ENCODE measurements at places on chromosomes 16 and 17. TPM values are rescaled to one million over a fixed set of nuclear protein-coding genes. Genes with fewer than 3 reads are reported as not detected.

Gene IL21R
- 0.28 TPM for total RNA-seq

Gene SLC5A2
- not detected for total RNA-seq

Gene TCAP
- 0.14 TPM for total RNA-seq

Gene PRKCB
- total RNA-seq, result not detected

Gene SKA2
- total RNA-seq, result 62.7 TPM

Gene NSMCE1
- 69.4 TPM for total RNA-seq

Gene RNF222
- total RNA-seq, result 1.4 TPM

Gene MFSD11
- 15.1 TPM for total RNA-seq

Gene FAM20A
- total RNA-seq, result not detected

Gene ABCA10
- 0.42 TPM for total RNA-seq

Gene SOX9
- 11.1 TPM for total RNA-seq

Gene ST6GALNAC1
- 9.9 TPM for total RNA-seq

Gene EXOSC6
- 25.2 TPM for total RNA-seq

Gene WNT3
- total RNA-seq, result 1.1 TPM

Gene EPN2
- 24.1 TPM for total RNA-seq

Gene TNFRSF17
- total RNA-seq, result not detected

Gene TUBB3
- total RNA-seq, result 159 TPM

Gene SYT17
- total RNA-seq, result 3.0 TPM

Gene HCRT
- not detected for total RNA-seq

Gene JPH3
- not detected for total RNA-seq

Gene SOX8
- total RNA-seq, result not detected

Gene CDRT15L2
- not detected for total RNA-seq

Gene CCDC78
- total RNA-seq, result 3.4 TPM

Gene FASN
- total RNA-seq, result 632 TPM

Gene PDILT
- not detected for total RNA-seq

Gene CCDC200
- not detected for total RNA-seq

Gene AGRP
- total RNA-seq, result not detected

Gene RAB37
- 0.05 TPM for total RNA-seq

Gene SLFN14
- not detected for total RNA-seq

Gene MYO1D
- 34.2 TPM for total RNA-seq

Gene CSH2
- not detected for total RNA-seq

Gene KRTAP2-3
- 0.21 TPM for total RNA-seq

Gene TOP2A
- 102 TPM for total RNA-seq

Gene GINS2
- total RNA-seq, result 25.1 TPM

Gene C1QTNF8
- total RNA-seq, result not detected

Gene HAP1
- 7.3 TPM for total RNA-seq
